IgD-negative memory B cell (primary cell): ENCODE measurements at places on chromosomes 4 and X. TPM values are rescaled to one million over a fixed set of nuclear protein-coding genes. Genes with fewer than 3 reads are reported as not detected.

The BEX5 gene
- 2.0 TPM for polyA plus RNA-seq

The PRR32 gene
- polyA plus RNA-seq: not detected

The MSL3 gene
- polyA plus RNA-seq: 66.8 TPM

The NAP1L3 gene
- polyA plus RNA-seq: 0.24 TPM

The PPP3CA gene
- polyA plus RNA-seq: 18.0 TPM

The TBC1D9 gene
- polyA plus RNA-seq: 59.4 TPM

The LRIT3 gene
- not detected for polyA plus RNA-seq

The LUZP4 gene
- polyA plus RNA-seq: not detected

The CITED1 gene
- polyA plus RNA-seq: not detected

The PALLD gene
- 0.31 TPM for polyA plus RNA-seq

The CISD2 gene
- 25.2 TPM for polyA plus RNA-seq

The KIAA1210 gene
- polyA plus RNA-seq: not detected

The ARX gene
- polyA plus RNA-seq: not detected

The TRAPPC11 gene
- 19.5 TPM for polyA plus RNA-seq

The NPNT gene
- not detected for polyA plus RNA-seq

The ZNF518B gene
- 15.6 TPM for polyA plus RNA-seq

The NKX1-1 gene
- polyA plus RNA-seq: not detected

The COPS4 gene
- 40.7 TPM for polyA plus RNA-seq

The ARAP2 gene
- 20.8 TPM for polyA plus RNA-seq

The CCNB3 gene
- polyA plus RNA-seq: 0.06 TPM

The RAB33A gene
- 11.3 TPM for polyA plus RNA-seq

The MECP2 gene
- polyA plus RNA-seq: 20.0 TPM

The PNCK gene
- not detected for polyA plus RNA-seq

The MAGEE1 gene
- polyA plus RNA-seq: 3.6 TPM

The ZNF157 gene
- 0.44 TPM for polyA plus RNA-seq

The CXCL1 gene
- polyA plus RNA-seq: not detected
